Activated CD4-positive, CD25-positive, alpha-beta regulatory T cell treated with anti-CD3 and anti-CD28 coated beads, Interleukin-2, amount 50 U/mL, for 72 hours (primary cell): ENCODE measurements at places on chromosomes 5 and 9.

GRCh38 chr5:165781738-165782137 is 2276.3 kb downstream of the MAT2B start:
- DNase-seq, result no peak

DNA sequence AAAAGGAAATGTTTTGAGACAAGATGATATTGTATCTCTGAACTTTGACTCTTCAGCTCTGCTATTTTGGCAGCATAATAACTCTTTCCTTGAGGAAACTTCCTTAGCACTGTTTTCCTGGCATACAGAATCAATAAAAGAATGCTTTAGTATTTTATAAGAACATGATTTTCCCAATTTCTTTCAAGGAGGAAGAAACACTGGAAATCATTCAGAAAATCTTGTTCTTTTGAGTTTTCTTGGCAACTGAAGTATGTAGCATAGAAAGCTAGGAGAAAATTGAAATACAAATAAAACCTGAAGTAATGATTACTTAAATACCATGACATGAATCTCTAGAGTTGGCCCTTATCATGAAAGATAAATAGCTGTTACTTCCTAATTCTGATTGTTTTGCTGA is 461.4 kb upstream of the ZNF608 start:
- no peak for DNase-seq

DNA sequence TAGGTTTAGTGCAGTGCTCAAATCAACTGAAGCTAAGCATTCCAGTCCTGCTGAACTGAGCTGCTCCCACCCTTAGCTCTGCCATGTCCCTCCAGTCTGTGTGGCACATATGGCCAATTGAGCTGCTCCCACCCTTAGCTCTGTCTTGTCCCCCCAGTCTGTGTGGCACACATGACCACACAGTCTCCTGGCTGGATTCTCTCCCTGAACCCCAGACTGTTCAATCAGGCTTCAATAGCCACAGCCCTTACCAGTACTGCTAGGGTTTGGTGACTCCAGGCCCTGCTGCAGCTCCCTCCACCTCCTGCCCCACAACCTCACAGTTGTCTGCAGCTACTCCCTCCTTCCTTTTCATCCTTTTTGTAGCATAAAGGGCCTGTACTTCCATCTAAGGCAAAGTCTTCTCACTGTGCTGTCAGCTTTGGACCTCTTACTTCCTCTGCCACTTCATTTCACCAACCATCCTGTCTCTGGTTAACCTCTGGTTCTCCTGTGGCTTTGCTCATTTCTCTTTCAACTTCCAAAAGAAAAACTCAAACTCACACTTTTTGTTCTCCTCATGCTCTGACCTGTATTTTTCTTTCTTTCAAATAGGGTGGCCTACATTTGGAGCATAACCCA is 50.8 kb downstream of the ADAMTS12 start:
- no peak for DNase-seq

DNA sequence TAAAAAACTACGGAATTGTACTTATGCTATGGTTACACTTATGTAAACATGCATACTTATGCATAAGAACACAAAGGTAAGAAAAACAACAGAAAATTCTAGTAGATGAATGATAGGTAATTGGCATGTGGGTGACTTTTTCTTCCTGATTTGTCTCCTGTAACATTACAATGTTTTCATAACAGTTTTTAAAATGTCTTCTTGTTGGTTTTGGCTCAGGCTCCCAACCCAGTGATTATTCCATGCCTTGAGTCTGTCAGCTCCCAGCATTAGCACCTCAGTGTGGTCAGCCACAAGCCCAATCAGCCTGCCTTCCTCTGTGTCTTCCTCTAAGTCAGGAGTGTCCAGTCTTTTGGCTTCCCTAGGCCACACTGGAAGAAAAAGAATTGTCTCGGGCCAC is 7.9 kb upstream of the FOXE1 start:
- no peak for DNase-seq

DNA sequence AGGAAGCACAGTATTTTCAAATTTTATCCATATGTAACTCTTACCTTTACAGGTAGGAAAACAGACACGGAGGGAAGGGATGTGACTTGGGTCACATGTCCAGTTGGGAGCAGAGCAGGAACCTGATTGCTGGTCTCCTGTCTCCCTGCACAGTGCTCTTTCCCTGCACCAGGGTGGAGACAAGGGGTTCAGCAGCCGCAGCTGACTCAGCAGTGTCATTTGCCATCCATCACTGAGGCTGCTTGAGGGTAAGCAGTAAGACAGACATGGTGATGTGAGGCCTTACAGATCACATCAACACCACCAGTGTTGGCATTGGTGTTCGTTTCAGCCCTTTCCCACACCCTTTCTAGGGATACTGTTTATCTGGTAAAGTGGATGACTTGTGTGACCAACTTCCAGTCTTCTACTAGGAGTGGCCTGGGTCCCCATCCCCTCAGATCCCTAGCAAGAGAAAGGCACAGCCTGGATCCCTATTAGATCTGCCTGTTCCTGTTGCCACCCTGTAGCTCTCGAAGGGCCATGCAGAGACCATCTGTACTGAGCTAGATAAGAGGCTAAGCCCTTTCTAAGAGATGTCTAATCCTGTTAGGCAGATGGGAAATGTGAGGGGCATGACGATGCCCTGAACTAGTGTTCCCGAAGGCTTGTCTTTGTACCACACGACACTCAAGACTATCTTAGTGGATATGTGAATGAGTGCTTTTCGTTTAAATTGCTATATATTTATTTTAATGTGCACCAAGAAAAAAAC is 29.1 kb downstream of the FRMPD1 start:
- DNase-seq, result no peak

DNA sequence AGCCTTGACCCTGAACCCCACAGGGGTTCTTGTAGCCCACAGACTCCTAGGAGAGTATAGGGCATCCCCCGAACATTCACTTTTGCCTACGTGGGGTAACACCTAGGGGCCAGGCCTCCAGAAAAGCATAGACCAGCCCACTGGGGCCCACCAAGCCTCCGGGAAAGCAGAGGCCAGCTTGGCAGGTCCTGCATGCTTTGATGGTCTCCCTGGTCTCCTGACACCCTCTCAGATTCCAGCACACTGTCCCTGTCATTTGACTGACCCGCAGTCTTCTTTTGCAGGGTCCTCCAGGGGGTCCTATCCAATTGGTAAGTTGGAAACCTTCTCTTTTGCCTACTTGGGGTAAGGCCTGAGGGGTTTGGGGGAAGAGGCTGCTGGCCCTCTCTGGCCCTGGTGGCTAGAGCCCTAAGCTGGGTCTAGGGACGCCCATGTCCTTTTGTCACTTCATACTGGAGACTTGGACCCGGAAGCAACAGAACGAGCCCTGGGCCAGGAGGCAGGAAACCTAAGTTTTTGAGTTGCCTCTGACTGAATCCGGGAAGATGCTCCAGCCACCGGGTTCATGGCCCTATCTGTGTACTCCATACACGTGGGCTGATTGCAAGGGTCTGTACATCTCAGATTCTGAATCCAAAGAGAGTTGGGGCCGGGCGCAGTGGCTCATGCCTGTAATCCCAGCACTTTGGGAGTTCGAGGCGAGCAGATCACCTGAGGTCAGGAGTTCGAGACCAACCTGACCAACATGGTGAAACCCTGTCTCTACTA is 20.9 kb upstream of the ORM1 start:
- DNase-seq, result no peak

GRCh38 chr5:1058083-1058945 is 49.7 kb downstream of the NKD2 start:
- no peak for DNase-seq

- DNase-seq, result no peak
These were observed 80.0 kb downstream of the SUSD1 start for GRCh38 chr9:112094948-112095681.
